ENCODE measurements at places on chromosomes 3 and 15.

- DNase-seq = peak; percentile 85
Observed at GRCh38 chr3:126781889-126782491, 78.0 kb downstream of the CHCHD6 start.

DNA sequence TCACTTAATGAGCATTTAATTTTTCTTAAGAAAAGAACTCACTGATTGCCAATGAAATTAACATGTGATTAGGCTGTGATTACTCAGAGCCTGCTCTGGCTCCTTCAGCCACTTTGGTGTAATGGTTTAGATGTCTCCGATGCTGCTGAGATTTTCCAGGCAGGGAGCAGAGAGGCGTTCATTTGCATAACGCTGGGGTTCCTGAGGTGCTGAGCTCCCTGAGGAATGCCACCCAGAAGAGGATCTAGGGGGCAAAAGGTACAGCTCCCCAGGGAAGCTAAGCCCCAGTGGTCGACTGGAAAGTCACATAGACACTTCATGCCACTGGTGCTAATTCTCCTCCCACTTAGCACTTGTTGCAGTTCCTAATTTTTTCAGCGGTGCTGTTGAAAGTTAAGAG is 119.5 kb downstream of the USP13 start:
- DNase-seq = no peak

- DNase-seq = no peak
Observed at GRCh38 chr3:20760981-20761380, 575.0 kb upstream of the SGO1 start.

GRCh38 chr3:32969656-32970055 is 18.2 kb downstream of the CCR4 start:
- DNase-seq = no peak

GRCh38 chr3:26681632-26682031 is 59.1 kb downstream of the LRRC3B start:
- no peak for DNase-seq

DNA sequence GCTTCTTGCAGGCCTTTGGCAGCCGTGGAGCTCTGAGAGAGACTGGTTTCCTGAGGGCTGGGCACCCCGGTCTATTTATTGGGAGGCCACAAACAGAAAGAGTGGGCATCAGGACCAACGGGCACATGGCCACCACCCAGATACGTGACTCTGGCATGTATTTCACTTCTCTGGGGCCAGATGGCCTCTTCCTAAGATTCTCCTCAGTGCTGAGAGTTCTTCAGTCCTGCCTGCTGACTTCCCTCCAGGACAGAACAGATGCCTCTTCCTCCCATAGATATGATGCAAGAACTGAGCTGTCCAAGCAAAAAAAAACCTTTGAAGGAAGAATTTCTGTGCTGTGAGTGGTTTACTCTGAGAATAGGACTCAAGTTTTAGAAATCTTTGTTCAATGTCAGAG is 107.7 kb downstream of the IGF2BP2 start:
- DNase-seq = peak; percentile 76

DNA sequence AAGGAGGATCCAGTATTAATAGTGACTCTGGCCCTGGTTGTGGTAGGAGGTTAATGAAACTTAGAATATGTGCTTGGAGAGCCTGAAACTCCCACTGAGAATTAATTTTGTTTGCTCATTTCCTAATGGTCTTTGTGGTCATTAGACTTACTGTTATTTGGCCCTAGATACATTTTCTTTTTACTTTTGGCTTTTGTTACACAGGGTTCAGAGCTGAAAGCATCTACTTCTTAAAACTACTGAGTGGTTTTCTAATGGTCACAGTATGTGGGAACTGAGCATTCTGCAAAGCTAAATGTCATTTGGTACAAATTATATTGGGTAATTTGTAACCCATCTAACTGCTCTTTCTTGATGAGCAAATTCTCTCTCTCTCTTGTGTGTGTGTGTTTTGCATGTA is 433.4 kb upstream of the IL12A start:
- DNase-seq = no peak
